MV-4-11 (cell line): ENCODE measurements at places on chromosomes 12 and 14.

DNA sequence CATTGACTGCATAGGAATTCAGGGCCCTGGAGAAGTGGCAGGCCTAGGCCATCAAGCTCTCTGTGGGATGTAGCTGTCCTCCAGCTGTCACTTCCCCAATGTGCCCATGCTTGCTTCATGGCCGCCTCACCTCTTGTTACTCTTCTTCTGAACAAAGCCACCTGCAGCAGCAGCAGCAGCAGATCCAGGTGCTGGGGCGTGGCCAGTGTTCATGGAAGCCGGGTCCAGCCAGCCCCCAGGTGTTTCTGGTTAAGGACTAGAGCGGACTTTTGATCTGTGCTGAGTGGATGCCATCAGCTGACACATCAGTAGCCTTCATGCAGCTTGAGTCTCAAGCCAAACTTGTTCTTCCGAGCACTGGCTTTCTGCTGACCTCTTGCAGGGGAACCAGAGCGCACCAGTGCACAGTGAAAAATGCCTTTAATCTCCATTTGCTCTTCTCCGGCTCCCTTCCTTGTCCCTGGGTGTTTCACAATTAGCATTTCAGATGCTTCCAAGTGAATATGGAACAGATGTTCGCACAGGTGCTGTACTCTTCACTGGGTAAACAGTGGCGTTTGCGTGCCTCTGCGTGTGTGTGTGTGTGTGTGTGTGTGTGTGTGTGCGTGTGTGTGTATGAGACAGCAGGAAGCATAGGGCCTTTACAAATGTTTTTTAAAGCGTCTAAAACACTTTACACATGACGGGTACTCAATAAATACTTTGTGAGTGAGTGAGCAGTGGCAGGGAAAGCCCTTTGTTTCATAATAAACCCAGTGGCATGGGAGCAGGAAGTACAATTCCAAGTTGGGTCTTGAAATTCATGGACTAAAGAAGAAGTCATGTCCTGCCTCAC lies 20.1 kb downstream of the TPCN1 start:
- peak; percentile 61 for DNase-seq

GRCh38 chr14:92578511-92578910 lies 64.9 kb downstream of the RIN3 start:
- DNase-seq: no peak

- no peak for DNase-seq
Observed at GRCh38 chr12:108849660-108850059, 7.7 kb downstream of the SSH1 start.

- no peak for DNase-seq
Observed at GRCh38 chr12:129607301-129607700, 296.5 kb downstream of the TMEM132D start.
